ENCODE measurements at places on chromosomes 7 and 10. TPM values are rescaled to one million over a fixed set of nuclear protein-coding genes. Genes with fewer than 3 reads are reported as not detected.
A peak's percentile ranks its signal among the peaks of the same experiment; 100 is the strongest.

GRCh38 chr10:132643709-132644526 is 106.3 kb downstream of the INPP5A start:
- no peak for DNase-seq

DNA sequence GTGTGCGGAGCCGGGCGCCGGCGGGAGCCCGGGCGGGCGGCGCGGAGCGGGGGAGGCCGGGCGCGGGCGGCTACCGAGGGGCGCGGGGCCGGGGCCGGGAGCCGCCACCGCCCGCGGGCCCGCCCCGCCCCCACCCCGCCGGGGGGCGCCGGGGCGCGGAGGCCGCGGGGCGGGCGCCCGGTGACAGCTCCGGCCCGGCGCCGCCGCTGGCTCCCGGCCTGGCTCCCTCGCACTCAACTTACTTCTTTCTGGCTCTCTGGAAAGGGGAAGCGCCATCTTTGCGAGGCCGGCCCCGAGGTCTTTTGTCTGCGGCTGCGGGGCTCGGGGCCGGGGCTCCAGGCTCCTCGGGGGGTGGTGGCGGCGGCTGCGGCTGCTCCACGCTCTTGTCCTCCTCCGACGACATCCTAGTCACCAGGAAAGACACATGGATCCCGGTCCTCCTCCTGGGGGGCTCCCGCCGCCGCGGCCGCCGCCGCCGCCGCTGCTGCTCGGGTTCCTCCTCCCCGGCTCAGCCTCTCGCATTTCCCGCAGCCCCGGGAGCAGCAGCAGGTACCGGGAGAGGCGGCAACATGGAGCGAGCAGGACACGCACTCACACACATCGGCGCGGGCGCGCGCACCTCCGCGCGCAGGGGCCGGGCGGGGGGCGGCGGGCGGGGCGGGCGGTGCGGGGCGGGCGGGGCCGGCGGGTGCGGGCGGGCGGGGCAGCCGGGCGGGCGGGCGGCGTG is at the start of gene KMT2C:
KMT2C (minus strand) TSS at position 620 of the 727 bp plus-strand sequence; CDS start at position 403, 217 bp downstream.
- DNase-seq = peak; percentile 52

Gene PON1
- not detected for total RNA-seq

Gene GBX1
- not detected for total RNA-seq

Gene MYL10
- total RNA-seq = not detected

Measured in RPMI7951 (cell line).